ENCODE measurements at places on chromosomes 5 and 9. TPM values are rescaled to one million over a fixed set of nuclear protein-coding genes. Genes with fewer than 3 reads are reported as not detected.

GRCh38 chr9:113556877-113557593, 93.5 kb downstream of the RGS3 start:
- DNase-seq: no peak

DNA sequence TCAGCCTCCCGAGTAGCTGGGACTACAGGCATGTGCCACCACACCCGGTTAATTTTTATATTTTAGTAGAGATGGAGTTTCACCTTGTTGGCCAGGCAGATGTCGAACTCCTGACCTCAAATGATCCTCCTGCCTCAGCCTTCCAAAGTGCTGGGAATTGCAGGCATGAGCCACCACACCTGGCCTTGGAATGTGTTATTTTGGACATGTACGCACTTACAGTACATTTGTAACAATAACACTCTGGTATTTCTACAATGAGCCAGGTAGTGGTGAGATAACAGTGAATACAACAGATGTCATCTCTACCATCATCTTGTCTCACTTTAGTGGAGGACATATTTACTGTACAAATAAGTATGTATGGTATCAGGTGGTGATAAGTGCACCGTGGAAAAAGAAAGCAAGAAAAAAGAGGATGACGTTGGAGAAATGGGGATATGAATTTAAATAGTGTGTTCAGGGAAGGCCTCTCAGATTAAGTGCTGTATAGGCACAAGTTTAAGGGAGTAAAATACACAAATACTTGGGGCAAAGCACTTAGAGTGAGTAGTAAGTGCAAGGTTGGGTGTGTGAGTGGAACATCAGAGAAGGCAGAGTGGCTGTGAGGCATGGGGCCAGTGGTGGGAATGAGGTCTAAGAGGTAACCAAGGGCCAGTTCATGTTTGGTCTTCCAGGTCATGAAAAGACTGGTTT, 100.1 kb downstream of the CDC42SE2 start:
- no peak for DNase-seq

OR1Q1 gene
- not detected for total RNA-seq

DCAF10 gene
- total RNA-seq: 11.5 TPM

PIP5KL1 gene
- 13.4 TPM for total RNA-seq

GRCh38 chr5:21219251-21219650, 1231.3 kb upstream of the CDH18 start:
- no peak for DNase-seq

SPARC gene
- 218 TPM for total RNA-seq

CERCAM gene
- total RNA-seq: 7.9 TPM

PRDM9 gene
- not detected for total RNA-seq

- no peak for DNase-seq
Measured at GRCh38 chr9:71626395-71626794, 141.9 kb downstream of the CEMIP2 start.

SPATA31E1 gene
- total RNA-seq: not detected

GRCh38 chr5:171474230-171474813, 54.9 kb downstream of the FGF18 start:
- DNase-seq: no peak

GRCh38 chr9:20623021-20623747, 885 bp upstream of the MLLT3 start:
- DNase-seq: peak; percentile 43

GRCh38 chr5:112002376-112002775, 245.4 kb upstream of the NREP start:
- no peak for DNase-seq

DNA sequence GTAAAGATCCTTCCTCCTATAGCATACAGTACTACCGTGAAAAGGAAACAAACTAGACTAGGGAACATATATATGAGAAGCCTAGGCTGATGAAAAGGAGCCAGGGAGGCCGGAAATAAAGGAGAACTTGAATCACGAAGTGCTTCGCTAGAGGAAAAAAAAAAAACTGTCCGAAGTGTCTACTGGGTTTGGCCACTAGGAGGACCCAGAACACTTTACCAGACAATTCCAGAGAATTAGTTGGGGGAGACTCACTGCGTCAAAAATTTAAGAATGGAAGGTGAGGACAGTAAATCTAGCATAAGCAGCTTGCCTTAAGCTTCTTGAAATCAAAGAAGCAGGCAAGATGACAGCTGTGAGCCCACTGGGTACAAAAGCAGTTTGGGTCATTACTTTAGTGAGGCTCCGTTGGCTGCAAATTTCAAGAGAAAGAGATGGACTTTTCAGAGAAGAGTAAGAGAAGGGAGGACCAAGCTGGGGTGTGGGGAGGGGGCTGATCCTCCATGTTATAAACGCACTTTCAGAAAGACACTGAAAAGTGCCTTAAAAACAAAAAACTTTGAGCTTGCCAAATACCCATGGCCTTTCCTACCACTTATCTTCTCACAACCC, 47.4 kb downstream of the P4HA2 start:
- DNase-seq: peak; percentile 81

DNA sequence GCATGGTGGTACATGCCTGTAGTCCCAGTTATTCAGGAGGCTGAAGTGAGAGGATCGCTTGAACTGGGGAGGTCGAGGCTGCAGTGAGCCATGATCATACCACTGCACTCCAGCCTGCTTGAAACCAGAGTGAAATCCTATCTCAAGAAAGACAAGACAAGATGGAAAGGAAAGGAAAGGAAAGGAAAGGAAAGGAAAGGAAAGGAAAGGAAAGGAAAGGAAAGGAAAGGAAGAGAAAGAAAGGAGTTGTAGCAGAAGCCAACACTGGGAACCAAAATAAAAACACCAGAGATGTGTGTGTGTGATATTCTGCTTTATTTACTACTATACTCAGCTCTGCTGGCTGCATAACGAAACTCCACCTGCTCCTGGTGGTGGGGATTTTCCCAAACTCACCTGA, 115.3 kb downstream of the DRD1 start:
- no peak for DNase-seq

DNA sequence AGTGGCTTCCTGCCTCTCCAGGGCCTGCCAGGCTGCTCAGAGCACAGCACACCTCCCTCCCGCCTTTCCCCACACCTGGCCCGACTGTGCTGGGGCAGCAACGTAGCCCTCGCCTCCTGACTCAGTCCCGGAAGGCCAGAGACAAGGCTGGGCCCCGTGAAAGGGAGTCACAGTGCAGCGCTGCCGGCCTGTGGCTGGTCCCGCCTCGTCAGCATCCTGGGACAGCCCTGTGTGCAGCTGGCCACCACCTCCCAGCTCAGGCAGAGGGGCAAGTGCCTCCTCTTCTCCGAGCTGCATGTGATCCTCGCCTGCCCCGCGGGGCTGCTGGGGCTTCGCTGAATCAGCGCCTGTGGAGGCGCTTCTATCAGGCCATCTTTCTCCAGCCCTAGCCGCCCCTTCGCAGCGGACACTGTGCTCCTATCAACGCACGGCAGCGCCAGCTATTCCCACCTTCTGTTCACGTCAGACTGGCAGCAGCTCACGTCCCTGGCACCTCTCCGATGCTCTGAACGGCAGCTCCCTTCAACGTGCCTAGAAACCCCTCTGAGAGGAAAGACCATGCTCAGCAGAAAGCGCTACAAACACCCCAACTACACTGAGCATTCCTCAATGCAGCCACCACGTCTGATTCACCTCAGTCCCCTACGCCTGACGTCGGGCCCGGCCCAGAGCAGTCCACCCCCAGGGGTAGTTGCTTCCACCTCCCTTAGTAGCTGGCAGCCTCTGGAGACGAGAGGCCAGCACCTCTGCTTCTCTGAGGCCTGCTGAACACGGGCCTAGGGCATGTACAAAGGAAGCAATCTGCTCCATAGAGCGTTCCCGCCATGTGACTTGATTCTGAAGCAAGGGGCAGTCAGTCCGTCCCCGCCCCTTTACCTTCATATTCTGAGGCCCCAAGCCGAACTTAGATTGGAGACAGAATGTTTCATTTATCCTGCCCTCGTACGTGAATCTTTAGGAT, 78.8 kb downstream of the GPR21 start:
- peak; percentile 60 for DNase-seq

GRCh38 chr5:122311961-122312590, at the start of gene SNCAIP:
TSS of gene SNCAIP (plus strand) at chr5:122312237. CDS start at chr5:122391135, 78,898 bp downstream.
- peak; percentile 74 for DNase-seq

GRCh38 chr9:85522459-85523092, 219.2 kb downstream of the AGTPBP1 start:
- peak; percentile 77 for DNase-seq

GRCh38 chr5:150674341-150674821, 13.3 kb downstream of the MYOZ3 start:
- no peak for DNase-seq

DNA sequence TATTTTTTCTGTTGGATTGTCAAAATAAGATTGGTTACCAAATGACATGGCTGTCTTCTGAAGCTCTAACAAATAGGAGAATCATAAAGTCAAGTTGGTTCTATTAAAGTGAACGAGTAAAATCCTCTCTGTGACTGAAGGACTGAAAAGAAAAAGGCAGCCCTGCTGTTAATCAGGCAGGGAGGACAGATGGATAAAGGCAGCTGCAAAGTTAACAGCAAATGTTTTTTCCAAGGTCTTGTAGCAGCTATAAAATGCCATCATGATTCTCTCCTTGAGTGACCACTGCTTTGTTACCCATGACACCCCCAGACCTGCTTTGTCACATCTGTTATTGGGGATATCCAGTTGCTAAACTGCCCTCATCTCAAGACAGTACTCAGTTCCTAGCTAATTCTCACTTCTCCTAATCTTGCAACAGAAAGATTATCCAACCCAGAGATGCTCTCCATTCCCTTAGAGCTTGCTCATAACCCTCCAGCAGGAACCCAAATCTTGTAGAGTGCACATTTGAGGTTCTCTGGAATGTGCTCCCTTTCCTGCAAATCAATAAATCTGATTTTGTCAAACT, 89.7 kb upstream of the PARP8 start:
- no peak for DNase-seq

GRCh38 chr9:34550681-34551270, 28.0 kb upstream of the ENHO start:
- no peak for DNase-seq

GRCh38 chr5:138354926-138355378, 2.5 kb downstream of the KDM3B start:
- peak; percentile 91 for DNase-seq

DNA sequence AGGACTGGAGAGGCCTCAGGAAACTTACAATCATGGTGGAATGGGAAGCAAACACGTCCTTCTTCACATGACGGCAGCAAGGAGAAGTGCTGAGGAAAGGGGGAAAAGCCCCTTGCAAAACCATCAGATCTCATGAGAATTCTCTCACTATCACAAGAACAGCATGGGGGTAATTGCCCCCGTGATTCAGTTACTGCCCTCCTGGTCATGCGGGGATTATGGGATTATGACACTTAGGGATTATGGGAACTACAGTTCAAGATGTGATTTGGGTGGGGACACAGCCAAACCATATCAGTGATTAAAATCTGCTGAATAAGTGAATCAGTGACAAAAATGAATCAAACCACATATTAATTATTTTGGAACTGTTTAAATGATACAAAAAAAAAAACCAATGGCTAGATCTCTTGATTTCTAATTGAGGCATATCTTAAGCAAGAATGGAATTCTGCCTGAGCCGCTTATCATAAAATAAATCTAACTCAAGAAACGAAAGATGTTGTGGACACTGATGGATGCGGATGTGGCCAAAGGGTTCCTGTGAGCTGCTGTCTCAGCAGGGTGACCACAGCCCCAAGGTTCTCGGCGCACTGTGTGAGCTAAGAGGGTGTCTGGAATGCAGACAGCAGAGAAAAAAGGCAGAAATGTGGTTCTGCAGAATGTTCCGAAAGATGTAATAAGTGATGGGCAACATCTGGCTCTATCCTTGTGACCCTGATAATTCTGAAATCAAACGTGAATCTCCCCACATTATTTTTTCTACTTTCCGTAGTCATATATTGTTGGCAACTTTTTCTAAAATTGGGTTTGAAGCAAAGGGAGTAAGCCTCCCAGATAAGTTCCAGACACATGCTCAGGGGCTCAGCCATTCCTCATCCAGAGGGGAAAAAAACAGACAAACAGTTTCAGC, 107.2 kb upstream of the ICE1 start:
- DNase-seq: no peak

GRM6 gene
- total RNA-seq: not detected

DNA sequence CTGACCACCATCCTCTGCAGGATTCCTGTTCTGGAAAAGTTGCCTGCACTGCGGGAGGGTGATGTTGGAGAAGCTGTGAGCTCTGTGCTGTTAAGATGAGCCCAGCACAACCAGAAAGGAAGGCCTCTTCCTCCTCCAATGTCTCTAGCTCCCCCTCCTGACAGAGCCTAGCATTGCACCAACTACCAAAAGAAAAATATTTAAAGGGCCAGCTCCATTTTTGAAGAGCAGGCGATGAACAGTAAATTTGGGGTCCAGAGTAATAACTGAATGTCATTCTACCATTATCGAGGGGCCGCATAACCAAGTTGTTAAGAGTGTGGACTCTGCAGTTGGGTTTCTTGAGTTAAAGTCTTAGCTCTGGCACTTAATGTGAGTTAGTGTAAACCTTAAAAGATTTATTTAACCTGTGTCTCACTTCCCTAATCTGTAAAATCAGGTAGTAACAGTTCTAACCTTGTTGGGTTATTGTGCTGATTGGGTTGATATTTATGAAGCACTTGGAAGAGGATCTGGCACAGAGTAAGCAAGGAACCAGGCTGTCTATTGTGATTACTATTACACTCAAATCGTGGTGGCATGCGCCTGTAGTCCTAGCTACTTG, 3.9 kb downstream of the TEX53 start:
- DNase-seq: peak; percentile 90

CCDC192 gene
- 1.3 TPM for total RNA-seq

DNA sequence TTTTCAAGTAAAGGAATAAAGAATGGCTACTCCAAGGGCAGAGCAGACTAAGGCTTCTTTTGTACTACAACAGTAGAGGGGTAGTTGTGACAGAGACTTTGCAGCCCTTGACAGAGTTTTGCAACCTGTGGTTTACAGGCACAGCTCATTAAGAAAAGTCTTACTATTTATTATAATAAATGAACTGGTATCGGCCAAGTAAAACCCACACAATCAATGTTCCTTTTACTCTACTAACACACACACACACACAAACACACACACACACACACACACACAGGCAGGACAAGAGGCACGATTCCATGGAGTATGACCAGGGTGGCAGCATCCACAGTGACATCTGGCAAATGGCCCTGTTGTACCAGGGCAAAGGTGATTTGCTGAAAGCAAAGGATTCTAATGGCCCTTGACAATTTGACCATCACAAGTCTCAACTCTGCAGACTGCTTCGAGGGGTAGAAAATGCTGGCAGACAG, 59.1 kb upstream of the GOLPH3 start:
- no peak for DNase-seq

DNA sequence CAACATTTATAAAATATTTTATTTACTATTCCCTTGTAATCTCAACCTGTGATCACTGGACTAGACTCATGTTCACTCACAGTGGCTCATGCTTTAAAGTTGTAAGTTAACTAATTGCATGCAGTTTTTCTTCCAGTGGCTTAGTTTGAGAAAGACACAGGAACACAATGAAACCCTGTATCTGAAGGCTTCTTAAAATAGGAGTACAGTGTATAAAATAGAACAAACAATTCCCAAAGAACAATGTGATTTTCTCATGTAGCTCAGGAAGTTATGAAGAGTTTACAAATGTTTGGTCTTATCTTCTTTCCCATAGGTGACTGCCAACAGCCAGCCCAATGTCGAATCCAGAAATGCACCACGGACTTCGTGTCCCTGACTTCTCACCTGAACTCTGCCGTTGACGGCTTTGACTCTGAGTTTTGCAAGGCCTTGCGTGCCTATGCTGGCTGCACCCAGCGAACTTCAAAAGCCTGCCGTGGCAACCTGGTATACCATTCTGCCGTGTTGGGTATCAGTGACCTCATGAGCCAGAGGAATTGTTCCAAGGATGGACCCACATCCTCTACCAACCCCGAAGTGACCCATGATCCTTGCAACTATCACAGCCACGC, 5.9 kb downstream of the RGMB start:
- no peak for DNase-seq

- DNase-seq: no peak
Measured at GRCh38 chr9:123614306-123615263, 258.6 kb downstream of the CRB2 start.

- no peak for DNase-seq
Measured at GRCh38 chr5:123916345-123917121, 404.6 kb downstream of the CSNK1G3 start.

PCDH1 gene
- 183 TPM for total RNA-seq
